NCI-H1694 treated with DMSO at 0.1 percent for 48 hours (cell line): ENCODE measurements at places on chromosomes 6 and 20.

- no peak for DNase-seq
Measured at GRCh38 chr20:40542065-40542464, 147.0 kb downstream of the MAFB start.

DNA sequence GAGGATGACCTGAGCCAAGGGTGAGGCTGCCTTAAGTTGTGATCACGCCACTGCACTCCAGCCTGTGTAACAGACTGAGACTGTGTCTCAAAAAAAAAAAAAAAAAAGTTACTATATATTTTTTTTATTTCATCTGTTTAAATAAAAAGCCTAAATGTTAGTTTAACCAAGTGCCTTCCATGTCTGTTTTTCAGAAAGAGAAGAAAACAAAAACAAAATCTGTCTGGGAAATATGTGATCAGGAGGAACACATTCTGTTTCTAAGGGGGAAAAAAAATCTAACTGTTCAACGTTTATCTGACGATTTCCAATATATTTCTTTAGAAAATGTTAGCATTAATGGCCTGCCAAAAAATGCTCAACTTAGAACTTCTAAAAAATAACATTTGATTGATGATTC is 147.0 kb downstream of the IPCEF1 start:
- DNase-seq, result no peak

GRCh38 chr6:131381052-131381708 is 191.8 kb upstream of the ARG1 start:
- DNase-seq, result no peak

DNA sequence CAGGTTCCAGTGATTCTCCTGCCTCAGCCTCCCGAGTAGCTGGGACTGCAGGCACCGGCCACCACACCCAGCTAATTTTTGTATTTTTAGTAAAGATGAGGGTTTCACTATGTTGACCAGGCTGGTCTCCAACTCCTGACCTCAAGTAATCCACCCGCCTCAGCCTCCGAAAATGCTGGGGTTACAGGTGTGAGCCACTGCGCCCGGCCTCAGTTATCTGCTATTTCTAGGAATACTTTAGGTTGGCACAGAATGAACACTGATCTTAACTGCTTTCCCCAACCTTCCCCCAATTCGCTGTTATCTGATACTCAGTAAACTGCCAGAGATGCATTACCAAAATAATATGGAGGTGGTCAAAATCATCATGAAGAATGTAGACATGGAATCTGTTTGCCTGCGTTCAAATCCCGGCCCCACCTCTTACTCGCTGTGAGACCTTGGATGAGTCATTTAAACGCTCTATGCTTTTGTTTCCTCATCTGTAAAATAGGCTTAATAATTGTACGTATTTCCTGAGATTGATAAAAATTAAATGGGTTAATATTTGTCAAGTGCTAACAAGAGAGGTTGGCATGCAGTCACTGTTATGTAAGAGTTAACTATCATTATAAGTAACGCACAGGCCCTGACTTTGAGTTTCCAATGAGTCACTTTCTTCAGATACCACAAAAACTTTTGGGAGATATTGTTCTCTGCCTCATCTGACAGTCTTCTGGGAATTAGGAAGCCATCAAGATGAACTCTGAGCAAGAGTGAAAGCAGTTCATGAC is 44.5 kb upstream of the NCOA3 start:
- DNase-seq, result no peak

DNA sequence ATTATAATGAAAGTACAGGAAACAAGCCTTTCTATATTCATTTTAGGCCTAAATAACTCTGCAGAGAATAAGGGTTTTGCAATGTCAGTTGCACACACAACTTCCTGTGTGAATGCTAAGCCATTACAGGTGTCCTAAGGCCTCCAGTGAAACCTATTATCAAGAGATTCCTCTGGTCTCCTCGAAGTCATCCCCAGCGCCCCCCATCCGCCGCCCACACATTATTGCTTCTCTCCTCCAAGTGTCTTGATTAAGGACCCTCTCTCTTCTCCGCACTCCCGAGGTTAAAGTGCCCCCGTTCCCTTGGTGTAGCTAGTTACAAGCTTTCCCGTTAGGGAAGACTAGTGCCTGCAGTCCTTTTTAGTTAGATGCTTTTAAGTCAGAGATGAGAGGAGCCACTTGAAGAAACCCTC is 1.3 kb downstream of the HIVEP2 start:
- DNase-seq, result no peak

- DNase-seq, result no peak
Measured at GRCh38 chr6:88626460-88626859, 337.0 kb downstream of the RNGTT start.

DNA sequence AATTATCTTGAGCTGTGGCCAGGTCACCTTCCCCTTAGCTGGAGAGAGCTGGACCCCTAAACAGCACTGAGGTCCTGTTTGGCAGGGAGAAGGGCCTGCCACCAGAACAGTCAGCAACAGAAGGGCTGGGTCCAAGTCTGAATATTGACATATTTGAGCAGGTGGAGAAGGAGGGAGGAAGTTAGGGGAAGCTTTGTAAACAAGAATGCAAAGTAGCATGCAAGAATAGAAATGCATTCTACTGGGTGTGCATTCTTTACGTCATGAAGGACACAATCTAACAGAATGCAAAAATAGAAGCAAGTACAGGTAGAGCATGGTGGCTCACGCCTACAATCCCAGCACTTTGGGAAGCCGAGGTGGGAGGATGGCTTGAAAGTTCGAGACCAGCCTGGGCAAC is 100.5 kb downstream of the QRSL1 start:
- DNase-seq, result no peak

DNA sequence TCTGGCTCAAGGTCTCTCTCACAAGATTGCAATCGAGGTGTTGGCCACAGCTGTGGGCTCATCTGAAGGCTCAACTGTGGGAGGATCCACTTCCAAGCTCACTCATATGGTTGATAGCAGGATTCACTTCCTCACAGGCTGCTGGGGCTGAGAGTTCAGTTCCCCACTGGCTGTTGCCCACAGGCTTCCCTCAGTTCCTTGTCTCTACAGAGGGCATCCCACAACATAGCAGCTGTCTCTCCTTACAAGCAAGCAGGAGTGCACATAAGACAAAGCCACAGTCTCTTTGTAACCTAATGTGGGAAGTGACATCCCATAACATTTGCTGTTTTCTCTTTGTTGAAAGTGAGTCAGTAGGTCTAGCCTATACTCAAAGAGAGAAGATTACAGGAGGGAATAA is 14.0 kb downstream of the SPATS1 start:
- DNase-seq, result no peak

DNA sequence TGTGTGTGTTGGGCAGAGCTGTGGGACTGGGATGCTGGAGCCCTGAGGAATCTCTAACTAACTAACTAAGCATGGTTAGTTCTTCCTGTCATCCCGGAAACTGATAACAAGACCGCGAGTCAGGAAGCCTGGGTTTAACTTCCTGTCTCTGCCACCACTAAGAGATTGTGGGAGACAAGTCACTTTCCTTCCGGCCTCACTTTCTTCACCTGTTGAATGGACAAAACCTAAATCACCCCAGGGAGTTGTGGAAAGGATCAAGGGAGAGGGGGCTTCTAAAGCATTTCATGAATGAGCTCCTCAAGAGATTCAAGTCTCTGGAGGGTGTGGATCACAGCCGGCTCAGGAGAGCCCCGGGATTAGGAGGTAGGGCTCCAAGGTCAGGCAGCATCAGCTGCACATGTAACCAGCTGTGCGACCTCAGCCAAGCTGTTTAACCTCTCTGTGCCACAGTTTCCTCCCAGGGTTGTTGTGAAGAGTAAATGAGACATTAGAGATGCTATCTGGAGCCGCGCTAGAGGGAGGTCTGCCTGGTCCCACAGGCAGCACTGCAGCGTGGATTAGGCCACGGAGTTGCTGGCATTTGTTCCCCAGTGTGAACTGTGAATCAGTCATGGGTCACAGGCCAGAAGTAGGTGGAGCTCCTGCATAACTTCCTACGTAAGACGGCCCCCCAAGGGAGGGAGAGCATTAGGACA is 105.1 kb downstream of the TOX2 start:
- DNase-seq, result no peak

- DNase-seq, result no peak
Measured at GRCh38 chr6:85416049-85416448, 33.8 kb upstream of the NT5E start.

DNA sequence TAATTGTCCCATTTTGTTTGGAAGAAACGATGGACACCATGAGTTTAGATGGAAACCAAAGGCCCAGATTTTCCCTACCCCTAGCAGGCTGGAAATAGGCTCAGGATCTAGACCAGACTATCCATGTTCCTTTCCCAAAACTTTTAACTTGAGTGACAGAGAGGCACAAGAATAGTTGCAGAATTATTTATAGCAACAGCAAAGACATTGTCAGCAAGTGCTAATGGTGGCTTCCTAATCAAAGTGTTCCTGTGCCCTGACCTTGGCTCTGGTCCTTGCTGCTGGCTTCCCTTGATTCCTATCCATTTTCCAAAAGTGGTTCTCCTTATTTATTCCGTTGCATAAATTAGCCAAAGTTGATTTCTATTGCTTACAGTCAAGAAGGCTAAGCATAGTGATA is 103.1 kb downstream of the RNGTT start:
- no peak for DNase-seq

DNA sequence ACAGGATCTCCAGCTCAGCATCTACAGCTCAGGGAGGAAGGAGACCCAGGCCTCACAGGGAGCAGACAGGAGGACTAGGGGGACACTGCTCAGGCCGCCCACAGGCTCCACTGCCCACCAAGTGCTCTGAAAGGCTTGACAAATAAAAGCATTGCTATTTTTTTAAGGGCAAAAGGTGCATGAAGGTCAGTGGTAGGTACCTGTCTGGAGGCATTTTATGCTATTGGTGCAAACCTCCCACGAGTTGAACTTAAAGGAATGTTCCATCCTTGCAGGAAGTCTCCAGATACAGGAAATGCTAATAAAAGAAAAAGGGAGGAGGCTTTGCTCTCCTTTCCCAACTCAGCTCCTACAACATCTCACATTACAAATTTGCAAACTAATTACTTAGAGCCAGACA is 228.1 kb downstream of the FOXC1 start:
- no peak for DNase-seq

DNA sequence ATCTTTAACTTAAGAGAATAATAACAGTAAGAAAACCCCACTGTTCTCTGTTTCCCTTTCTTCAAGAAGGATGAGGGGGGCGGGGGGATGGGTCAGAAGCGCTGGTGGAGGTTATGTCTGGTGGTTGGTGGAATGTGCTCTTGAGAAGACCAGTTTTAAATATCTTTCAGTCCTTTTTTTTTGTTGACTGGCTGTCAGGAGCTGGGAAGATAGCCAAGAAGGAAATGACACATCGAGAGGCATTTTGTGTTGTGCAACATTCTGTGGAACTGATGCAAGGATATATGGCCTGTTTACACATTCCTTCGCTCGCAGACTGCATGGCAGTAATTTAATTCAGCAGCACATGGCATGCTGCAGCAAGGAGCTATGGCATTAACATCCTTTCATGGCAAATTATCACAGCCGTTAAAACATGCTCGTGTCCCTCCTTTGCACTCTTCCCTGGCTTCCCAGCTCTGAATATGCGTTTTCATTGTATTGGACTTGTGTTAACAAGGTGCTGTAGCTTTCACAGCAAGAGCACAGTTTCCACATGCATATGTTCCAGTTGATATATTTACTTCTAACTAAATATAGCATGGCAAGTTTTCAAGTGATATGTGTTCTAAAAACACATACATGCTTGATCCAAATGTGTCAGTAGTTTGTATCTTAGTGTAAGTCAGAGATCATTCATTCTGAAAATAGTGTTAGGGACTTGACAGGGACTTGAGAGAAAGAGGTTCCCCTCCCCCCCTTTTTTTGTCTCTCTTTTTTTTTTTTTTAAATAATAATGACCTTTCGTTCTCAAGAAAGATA is 68.2 kb upstream of the SUPT3H start:
- peak; percentile 23 for DNase-seq

- no peak for DNase-seq
Measured at GRCh38 chr6:30204116-30204515, 9.1 kb downstream of the TRIM26 start.
